ENCODE measurements at places on chromosomes 3 and 15.

GRCh38 chr3:22377421-22377820, 626.4 kb upstream of the ZNF385D start:
- no peak for DNase-seq

GRCh38 chr3:5428607-5429516, 241.4 kb downstream of the EDEM1 start:
- peak; percentile 15 for DNase-seq

DNA sequence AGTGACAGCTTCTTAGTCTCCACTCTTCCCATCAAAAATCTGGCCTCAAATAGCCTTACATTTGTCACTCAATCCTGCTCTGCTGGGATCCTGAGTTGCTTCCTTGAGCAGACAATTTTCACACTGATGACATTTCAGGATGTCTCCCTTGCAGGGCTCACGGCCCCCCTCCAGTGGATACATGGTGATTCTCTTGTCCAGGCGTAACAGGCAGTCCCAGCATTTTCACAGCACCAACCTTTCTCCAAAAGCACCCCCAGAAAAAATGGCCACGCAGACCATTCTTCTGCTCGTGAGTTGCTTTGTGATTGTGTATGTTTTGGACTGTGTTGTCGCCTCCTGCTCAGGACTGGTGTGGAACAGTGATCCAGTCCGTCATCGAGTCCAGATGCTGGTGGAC, 47.4 kb upstream of the WNT7A start:
- no peak for DNase-seq

GRCh38 chr15:73957785-73958184, 31.5 kb downstream of the LOXL1 start:
- no peak for DNase-seq

GRCh38 chr3:58952128-58952917, 97.5 kb downstream of the CFAP20DC start:
- DNase-seq: no peak

- no peak for DNase-seq
Observed at GRCh38 chr15:89291934-89292438, 42.6 kb downstream of the POLG start.

GRCh38 chr3:16504242-16504641, 9.3 kb downstream of the RFTN1 start:
- peak; percentile 40 for DNase-seq

DNA sequence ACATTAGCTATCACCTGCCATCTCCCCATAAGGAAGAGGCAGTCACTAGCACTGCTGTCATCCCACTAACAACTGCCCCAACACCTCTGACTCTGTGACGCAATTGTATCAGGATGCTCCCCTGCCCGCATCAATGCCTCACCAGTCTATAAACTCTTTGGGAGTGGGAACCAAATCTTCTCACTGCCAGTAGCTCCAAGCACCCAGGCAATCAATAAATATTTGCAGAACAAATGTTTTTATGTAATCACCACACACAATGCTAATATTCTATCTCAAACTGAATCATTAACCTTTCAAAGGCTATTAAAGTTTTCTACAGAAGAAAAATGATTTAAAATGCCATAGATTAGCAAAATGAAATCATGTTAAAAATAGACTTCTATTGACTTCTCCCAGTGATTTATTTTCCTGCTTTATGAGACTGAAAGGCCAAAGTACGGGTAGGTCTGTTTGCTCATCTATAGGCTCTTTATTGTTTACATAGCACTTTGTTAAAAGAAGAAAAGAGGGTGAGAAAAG, 131.3 kb downstream of the PLD1 start:
- DNase-seq: no peak
